ENCODE measurements at places on chromosomes 2 and 18.

DNA sequence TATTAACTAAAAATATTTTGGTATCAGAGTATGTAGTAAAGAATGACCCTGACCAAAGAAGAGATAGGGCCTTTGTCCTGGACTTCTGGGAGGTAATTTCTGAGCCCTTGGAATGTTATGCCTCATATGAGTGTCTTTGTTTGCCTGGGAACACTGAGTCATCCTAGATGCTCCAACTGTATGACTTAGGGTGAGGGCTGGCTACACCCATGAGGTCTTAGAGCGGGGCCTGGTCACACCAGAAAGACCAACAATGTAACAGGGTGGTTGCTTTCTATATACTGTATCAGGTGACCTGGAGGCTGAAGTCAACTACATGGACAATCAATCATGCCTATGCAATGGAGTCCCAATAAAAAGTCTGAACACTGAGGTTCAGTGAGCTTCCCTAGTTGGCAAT, 253.1 kb downstream of the MBD2 start:
- no peak for DNase-seq

DNA sequence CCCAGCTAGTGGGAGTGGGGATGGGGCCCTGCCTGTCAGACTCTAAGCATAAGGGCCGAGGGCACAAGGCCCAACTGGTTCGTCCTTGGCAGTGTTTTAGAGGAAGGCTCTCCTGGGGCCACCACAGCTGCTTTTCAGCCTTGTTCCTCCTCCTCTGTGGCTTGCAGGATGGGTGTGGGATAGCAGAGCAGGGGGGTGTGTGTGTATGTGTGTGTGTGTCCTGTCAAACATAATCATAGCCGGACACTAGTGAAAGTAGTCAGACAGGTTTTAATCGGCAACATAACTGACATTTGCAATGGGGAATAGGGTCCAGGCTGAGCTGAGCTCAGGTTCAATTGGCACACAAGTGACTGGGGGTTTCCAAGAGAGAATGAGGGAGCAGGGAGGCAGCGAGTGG, 114.2 kb downstream of the SEPTIN10 start:
- no peak for DNase-seq

DNA sequence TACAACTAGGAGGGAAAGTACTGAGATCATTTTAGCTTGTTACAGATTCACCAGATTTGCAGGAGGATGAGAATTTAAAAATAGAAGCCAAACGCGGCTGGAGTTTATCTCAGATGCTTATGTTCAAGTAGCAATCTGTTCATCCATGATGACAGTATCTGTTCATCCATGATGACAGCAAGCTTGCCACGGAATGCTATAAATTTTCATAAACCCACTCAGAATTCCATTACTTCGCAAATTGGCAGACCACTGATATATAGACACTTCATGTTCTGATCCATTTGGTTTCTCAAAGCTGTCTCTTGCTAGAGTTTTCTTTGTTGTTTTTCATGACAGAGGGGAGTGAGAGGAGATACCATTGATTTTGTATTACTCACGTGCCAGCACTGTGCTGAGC, 84.2 kb downstream of the GAREM1 start:
- no peak for DNase-seq

- no peak for DNase-seq
These were observed 609.7 kb downstream of the STK39 start for GRCh38 chr2:167637741-167638140.

DNA sequence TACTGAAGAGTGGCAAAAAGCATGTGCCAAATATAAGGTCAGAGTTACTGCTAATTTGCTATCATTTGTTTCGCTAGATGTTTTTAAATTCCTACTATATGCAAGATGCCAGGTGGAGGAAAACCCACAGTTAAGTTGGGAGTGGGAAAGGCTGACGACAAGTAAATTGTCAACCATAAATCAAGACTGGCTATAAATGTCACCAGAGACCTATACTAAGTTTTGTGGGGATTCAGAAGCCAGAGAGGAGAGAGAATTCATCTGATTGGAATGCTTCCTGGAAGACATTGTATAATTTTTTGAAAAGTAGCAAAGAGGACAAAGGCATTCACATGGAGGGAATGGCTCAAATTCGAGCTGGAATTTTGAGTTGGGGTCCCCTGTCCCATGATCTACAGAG, 64.3 kb downstream of the CFAP221 start:
- DNase-seq = no peak

DNA sequence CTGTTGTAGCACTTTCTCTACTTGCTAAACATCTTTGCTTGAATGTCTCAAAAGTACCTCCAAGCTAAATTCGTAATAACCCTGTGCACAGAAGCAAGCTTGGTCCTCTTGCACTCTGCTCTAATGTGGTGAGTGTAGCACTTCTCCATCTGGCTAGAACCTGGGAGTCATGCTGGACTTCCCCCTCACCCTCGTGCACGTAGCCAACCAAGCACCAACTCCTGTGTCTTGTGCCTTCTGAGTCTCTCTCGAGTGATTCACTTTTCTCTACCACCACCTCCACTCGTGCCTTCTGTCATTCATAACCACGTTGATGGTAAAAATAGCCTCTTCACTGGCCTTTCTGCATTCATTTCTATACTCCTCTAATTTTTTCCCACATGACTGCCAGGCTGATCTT, 91.9 kb upstream of the KCNE4 start:
- no peak for DNase-seq

All from stimulated activated CD4-positive, alpha-beta T cell treated with anti-CD3 and anti-CD28 coated beads, Interleukin-2, amount 100 ng/mL, for 24 hours (primary cell).